ENCODE measurements at places on chromosomes 7 and 10.

GRCh38 chr7:95190515-95190914 lies 133.8 kb downstream of the PON1 start:
- DNase-seq: peak; percentile 37

GRCh38 chr10:60733826-60734225 lies 44.5 kb upstream of the CDK1 start:
- no peak for DNase-seq

DNA sequence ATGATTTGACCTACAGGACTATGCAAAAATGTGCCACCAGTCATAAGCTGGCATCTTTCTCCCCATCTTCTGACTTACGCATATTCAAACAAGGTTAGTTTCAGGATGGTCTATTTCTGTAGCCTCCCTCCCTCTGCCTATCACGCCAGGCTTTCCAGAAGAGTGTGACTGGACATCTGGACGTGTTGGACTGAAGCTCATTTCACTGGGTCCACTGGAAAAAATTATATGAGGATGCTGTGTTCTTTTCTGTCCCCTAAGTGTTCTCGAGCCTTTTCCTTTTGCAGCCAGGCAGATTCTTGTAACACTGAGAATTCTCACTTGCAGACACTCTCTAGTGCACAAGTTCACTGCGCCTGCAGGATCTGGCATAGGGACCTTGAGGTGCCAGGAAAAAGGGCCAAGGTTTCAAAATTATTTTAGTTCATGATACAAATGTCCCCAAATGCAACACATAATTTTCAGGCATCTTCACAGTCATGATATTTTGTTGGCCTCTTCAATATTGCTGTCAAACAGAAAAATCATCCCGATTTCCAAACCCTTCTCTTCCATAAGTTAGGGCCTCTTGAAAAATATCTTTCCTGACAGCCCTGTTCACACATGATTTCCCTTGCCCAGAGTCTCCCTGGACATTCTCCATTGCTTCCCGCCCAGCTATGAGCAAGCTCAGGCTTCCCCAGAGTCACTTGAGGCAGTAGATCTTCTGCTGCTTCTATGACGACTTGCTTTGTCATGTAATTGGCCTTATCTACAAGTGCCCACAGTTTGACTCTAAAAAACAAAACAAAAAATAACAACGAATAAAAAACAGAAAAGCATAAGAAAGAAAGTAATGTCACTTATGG lies 170.4 kb downstream of the BMPER start:
- no peak for DNase-seq

DNA sequence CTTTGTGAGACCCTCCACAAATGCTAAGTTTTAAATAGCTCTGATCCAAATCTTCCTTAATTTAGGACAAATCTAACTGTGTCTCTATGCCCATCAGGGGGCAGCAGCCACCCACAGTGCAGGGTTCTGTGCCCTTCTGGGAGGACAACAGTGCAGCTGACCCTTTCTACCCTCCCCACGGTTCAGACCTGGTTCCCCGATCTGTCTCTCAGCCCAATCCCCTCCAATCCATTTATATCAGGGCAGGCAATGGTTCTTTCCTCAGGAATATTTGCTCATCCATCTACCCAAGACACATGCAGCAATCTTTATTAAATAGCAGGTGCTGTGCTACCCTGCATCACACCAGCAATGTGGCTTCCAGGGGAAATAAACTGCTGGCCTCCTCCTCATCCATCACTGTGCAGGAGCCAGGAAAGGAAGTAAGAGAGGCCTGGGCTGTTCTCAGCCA lies 4.0 kb upstream of the RBM28 start:
- peak; percentile 42 for DNase-seq

- no peak for DNase-seq
These were observed 87.0 kb downstream of the ARMH3 start for GRCh38 chr10:101968940-101969321.

DNA sequence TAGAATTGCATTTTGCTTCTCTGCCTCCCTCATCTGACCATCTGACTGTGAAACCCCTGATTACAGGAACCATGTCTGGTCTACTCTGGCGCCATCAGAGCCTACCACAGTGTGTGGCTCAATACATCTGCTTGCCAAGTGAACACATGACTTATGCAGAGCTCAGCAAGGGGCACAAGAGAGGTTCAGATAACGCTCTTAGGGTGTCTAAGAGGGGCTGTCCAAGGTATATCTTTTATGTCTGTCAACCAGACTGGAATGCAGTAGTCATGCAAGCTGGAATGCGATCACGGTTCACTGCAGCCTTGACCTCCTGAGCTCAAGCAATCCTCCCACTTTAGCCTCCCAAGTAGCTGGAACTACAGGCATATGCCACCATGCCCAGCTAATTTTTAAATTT lies 10.3 kb upstream of the RRP12 start:
- no peak for DNase-seq

- no peak for DNase-seq
These were observed 609.7 kb downstream of the PTPRN2 start for GRCh38 chr7:157977717-157978496.

- no peak for DNase-seq
These were observed 239.2 kb upstream of the FZD8 start for GRCh38 chr10:35881320-35881719.

- DNase-seq: no peak
These were observed 3.3 kb upstream of the NODAL start for GRCh38 chr10:70444744-70445143.

GRCh38 chr10:75744261-75744660 lies 312.8 kb downstream of the LRMDA start:
- DNase-seq: peak; percentile 56

DNA sequence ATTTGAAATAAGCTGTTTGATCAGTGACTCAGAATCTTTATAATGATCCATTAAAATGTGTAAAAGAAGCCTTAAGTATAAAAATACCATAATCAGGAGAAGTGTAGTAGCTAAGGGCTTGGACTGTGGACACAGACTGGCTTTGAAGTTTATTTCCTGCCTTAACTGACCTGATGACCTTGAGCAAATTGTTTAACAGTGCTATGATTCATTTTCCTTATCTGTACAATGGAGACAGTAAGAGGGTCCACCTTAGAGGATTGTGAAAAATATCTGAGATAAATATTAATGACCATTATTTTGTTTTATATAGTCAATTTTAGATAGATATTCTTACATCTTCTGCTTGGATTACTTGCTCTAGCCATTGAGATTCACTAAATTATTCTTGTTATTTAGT lies 13.3 kb upstream of the RPA3 start:
- no peak for DNase-seq

DNA sequence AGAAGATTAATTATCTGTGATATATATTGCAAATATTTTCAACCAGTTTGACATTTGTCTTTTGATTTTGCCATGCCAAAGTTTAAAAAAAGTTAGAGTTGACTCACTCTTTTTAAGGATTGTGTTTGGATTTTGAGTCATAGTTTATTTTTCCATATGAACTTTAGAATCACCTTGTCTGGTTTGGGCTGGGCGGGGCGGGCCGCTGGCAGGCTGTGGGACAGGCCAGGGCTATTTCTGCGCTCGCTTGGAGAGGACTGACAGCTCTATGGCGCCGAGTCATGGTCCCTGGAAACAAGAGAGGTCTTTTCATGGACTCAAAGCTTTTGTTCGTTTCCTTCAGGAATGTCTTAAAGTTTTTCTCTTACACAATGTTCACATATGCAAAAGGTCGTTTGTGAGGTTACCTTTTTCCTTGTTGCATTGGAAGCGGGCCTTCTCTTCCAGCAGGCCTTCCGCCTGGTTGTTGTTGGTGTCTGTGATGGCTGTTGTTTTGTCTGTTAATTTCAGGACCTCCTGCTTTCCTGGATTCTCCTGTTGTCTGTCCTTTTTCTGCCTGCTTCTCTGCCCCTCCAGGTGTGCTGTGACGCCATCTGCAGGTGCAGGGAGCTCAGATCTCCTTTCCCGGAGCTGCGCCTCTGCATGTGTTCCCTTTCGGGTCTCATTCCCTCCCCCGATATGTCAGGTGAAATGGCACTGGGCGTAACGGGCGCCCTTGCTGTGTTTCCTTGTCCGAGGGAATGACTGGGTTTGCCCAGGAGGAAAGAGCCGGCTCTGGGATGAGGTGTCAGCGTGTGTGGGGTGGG lies 53.8 kb downstream of the INPP5A start:
- peak; percentile 1 for DNase-seq

DNA sequence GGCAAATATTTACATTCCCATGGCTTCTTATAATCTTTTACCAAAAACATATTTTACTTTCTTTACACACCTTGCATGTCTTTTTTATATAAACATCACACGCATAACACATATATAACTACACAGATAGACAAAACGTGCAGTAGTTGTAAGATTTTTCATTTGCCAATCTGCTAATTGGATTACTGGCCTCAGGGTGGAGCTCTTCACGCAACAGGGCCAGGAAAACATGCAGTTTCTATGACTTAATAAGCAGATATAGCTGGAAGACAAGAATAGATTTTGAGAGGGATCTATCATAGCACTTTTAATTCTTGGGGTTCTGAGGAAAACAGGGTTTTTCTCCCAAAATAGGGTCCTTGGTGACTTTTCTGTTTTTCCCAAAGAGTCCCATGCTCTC lies 12.7 kb downstream of the ACADSB start:
- DNase-seq: peak; percentile 5

DNA sequence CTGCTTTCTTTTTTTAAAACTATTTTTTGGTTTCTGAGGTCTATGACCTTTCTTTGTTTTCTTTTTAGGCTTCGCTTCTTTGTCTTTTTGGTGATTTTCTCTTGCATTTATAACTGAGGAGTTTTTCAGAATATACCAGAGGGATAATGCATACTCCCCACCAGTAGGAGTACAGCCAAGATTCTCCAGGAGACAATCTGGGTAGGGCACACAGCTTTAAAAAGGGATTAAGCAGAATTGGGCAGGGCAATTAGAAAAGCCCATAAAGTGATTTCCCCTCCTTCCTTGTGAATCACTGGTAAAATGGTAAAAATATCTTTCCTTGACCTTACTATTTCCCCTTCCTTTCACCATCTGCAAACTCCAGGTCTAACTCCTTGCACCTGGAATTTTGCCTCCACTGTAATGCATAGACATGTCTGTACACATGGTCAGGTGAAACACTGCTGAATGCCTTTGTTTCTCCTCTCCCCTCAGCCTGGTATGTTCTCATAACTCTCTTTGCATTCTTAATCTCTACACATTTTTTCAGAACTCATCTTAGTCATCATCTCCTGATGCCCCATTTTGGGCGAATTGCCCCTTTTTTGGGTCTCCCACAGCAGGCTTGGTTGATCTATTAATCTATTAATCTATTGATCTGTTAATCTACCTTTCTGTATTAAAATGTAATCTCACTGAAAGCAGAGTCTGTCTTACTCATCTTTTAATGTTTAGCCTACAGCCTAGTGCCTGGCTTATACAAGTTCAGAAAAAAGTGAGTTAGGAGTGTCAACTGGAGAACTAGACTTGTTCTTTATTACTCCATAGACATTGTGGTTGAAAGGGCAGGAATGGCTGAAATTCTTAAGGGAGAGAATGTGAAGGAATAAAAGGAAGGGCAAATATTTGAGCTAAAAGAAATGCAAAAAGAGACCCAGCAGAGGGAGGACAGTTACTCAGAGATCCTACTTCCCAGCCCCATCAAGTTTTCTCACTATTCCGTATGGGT lies 64.6 kb downstream of the MDFIC start:
- no peak for DNase-seq

GRCh38 chr10:102713539-102713813 lies 721 bp downstream of the ARL3 start:
- peak; percentile 87 for DNase-seq

DNA sequence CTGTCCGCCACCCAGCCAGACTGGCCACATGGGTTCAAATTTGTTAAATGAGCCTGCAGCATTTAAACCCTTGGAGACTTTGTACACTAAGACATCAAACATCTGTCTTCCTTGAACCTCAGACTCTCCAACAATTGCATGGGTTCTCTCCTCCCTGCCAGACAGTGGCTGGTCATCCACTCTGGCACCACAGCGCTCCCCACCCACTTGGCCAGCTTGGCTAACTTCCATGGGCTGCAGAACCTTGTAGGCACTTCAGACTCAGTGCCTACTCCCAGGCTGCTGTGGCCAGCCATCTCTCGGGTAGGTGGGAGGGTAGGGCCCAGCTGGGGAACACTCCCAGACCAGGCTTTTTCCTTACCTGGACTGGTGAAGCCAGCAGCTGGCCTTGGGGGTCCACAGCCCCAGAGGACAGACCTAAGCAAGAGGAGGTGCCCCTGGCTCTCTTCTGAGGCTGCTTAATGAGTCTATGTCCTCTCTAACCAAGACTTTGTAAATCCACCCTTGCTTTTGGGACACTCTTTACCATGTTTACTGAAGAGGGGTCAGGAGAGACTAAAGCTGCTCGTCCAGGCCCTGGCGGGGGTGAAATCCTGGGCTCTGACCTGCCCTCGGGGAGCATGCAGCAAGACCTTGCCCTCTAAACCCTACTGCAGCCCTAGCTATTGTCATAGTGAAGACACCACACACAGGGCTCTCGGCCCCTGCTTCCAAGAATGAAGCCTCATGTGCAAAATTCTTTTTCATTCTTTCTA lies 82.7 kb downstream of the ARHGAP22 start:
- DNase-seq: peak; percentile 31

DNA sequence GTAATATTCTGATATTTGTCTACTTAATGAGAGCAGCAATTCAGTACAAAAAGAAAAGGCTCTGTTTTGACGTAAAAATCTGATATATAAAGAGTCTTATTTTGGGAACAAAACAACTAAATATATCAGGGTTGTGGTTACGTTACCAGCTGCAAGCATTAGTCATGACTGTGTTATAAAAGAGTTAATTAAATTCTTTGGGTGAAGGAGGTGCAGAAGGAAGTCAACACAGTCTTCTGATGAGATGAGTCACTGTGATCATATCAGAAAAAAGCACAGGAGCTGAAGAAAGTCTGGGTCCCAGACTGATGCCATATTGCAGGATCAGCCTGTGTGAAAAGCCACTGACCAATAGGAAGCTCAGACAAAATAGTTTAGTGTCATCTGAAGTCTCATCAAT lies 234.3 kb upstream of the TEX47 start:
- no peak for DNase-seq

GRCh38 chr10:102511583-102512274 lies 8.0 kb downstream of the SUFU start:
- no peak for DNase-seq

DNA sequence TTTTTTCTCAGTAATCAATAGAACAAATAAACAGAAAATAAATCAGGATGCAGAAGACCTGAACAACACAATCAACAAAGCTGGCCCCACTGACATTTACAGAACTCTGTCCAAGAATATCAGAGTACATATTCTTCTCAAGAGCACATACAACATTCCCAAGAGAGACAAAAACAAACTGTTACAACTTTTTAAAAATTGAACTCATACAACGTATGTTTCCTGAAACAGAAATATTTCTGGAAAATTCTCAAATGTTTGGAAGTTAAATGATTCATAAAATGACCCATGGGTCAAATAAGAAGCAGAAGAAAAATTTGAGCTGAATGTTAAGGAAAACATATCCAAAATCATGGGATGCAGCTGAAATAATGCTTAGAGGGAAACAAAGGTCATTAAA lies 93.9 kb upstream of the VIPR2 start:
- no peak for DNase-seq
